Type B pancreatic cell (in vitro differentiated cells): ENCODE measurements at places on chromosomes 4 and X.

- DNase-seq = no peak
Observed at GRCh38 chr4:128450326-128451120, 162.9 kb upstream of the PGRMC2 start.

- DNase-seq = no peak
Observed at GRCh38 chr4:19659101-19659500, 592.6 kb upstream of the SLIT2 start.

GRCh38 chrX:55240788-55241340, 20.7 kb downstream of the PAGE5 start:
- no peak for DNase-seq

- DNase-seq = no peak
Observed at GRCh38 chrX:12866451-12867377, at the start of gene TLR7. TSS of gene TLR7 (plus strand) at chrX:12867072. CDS start at chrX:12867579, 507 bp downstream.

DNA sequence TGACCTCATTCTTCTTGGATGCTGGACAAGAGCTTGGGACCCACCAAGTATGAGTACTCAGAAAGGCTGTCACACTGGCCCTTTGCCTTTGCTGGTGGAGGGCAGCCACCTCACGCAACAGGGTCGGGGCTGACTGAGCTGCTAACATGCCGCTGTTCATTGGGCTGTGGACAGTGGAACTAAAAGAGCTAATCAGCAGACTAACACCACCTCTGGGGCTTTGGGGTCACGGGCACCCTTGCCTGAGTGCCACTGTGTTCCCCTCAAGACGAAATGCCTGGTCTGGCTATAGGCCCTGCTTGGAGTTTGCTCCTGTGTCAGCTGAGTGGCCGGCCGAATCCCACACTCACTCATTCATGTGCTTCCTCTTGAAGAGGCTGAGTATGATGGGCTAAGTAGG, 559.6 kb downstream of the SPRY1 start:
- no peak for DNase-seq

DNA sequence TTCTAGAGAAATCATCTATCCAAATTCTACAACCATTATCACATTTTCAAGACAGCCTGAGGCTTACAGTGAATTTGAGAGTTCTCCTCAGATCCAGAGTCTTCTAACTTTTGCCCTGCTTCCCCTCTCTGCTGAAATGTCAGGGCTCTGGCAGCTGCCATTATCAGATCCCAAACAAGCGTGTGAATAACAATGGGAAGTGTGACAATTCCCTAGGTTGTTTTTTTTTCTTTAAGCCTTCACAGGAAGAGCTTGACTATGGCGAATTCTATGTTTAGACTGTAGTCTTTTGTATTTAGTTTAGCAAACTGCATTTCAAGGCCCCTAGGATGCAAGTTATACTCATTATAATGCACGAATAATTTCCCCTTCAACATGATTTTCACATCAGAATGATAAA, 61.3 kb upstream of the KDR start:
- DNase-seq = no peak

DNA sequence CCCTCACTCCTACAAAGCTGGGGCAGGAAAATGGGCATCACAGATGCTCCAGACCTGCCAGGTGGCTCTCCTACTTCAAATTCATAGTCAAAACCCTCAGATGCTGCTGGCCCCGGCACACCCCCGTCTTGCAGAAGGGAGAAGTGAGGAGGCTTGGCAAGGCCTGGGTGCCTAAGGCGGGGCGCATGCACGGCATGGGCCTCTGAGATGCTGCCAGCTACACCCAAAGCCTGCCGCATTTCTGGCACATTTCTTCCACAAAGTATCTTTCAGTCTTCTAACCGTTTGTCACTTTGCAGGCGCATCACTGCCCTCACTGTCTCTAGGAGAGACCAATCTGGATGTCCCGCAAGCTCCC, 19.6 kb downstream of the WDR1 start:
- DNase-seq = no peak

DNA sequence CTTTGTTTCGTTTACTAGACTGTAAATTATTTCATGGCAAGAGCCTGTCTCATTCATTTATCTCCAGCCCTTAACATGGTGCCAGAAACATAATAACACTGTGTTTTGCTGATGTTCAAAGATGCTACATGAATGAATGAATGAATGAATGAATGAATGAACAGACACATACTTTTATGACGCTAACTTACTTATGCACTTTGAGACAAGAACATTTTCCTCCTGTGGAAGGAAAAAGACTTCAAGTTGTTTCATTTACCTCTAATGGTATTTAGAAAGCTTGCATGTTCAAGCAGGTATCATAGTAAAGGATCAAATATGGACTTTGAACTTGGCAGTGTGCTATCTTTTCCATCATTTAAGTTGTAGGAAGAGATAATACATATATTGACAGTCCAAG, 131.6 kb downstream of the GLRA2 start:
- no peak for DNase-seq

- DNase-seq = no peak
Observed at GRCh38 chr4:99447079-99447478, 11.9 kb upstream of the ADH7 start.

GRCh38 chr4:105414316-105414715, 59.5 kb downstream of the PPA2 start:
- no peak for DNase-seq

- DNase-seq = no peak
Observed at GRCh38 chrX:108090491-108091263, 665 bp downstream of the PSMD10 start.

DNA sequence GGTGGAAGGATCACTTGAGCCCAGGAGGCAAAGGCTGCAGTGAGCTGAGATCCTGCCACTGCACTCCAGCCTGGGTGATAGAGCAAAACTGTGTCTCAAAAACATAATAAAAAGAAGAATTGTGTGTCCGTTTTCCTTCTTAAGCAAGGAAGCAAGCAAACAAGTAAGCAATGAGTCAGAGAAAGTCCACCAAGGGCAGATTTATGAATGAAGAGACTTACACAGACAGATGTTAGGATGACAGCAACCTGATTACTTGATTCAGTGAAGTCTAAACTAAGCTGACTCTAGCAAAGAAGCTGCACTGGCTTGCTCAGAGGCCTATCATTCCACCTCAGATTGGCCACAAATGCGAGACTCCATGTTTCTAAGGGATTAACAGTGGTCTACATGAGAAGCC, 34.1 kb upstream of the SCML1 start:
- no peak for DNase-seq

DNA sequence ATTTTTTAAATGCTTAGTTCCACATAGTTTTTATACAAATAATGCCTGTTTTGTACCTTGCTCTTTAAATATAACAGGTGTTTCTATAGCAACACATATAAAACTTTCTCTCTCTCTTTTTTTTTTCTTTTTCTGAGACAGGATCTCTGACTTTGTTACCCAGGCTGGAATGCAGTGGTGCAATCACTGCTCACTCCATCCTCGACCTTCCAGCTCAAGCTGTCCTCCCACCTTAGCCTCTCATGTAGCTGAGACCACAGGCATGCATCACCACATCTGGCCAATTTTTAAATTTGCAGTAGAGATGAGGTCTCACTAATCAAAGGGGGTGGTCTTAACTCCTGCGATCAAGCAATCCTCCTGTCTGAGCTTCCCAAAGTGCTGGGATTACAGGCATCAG, 18.3 kb upstream of the SULT1E1 start:
- DNase-seq = no peak

- DNase-seq = no peak
Observed at GRCh38 chr4:69920874-69921273, 10.0 kb upstream of the CSN1S1 start.

GRCh38 chrX:29155286-29155685, 568.0 kb downstream of the IL1RAPL1 start:
- DNase-seq = no peak

- no peak for DNase-seq
Observed at GRCh38 chr4:101037249-101037648, 310.1 kb downstream of the PPP3CA start.

- DNase-seq = no peak
Observed at GRCh38 chr4:185880571-185880970, 68.6 kb upstream of the SORBS2 start.

DNA sequence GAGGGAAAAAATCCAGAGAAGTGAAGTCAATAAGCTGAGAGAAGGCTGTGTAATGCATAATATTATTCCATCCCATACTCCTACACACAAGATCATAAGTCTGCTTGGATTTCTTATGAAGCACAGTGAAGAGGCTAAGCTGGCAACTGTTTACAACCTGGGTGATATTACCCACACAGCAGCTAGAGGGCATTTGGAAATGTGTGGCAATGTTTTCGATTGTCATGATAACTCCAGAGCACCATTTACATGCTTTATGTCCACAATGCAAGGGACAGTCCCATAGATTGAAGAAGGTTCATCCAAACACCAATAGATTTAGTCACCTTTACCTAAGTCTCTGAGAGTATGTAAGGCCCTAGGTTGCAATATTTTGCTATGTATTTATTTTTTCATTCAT, 412.2 kb downstream of the PPP3CA start:
- DNase-seq = no peak

DNA sequence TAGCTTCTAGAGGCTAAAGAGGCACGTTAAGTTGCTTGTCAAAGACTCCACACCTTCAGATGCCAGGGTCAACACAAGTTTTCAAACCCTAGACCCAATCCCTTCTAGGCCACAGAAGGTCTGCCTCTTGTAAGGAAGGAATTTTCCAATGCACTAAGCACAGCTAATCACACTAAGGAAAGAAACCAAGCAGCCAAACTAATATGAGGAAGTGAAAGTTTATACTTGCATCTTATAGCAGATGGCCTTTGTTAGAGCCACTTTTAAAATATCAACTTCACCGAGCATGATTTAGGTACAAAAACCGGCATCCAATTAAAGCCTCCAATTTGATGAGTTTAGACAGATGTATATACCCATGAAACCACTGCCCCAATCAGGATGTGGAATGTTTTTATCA, 9.9 kb downstream of the FHL1 start:
- DNase-seq = no peak

DNA sequence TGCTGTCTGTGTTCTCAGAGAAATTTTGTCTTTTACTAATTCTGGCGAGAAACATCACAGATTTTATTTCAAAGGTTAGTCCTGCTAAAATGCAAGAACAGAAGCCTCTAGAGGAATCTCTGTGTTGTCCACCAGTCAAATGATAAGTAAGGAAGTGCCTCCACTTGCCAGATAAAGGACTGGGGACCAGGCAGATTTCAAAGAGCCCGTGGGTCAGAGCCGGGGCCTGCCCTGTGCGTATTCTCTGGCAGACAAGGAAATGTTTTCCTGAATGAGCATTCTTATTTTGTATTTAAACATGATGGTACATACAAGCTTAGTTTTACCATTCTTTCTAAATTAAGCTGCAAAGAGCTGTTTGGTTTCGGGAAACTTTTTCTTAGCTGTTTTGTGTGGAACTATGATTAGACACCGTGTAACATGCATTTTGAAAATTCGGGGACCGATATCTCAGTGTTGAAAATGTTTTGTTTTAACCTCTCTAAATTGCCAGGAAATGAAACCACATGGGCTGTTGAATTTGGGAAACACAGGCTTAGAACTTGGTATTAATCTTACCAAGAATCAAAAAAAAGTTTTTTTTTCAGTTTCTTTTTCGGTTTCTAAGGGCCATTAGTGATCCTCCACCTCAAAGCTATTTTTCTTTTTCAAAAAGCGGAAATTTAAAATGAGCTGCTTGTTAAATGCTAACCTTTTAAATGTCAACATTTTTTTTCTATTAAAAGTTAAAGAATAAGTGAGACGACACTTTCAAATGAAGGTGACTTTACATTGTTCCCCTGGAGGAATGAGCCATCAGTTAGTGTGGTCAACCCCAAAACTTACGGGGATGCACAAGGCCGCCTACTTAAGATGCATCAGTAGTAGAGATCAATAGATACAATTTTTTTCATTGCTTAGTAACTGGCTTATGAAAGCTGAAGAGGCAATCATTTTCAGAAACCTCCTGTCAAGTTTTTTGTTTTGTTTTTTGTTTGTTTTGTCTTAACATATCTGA, 89.6 kb upstream of the MTM1 start:
- no peak for DNase-seq

DNA sequence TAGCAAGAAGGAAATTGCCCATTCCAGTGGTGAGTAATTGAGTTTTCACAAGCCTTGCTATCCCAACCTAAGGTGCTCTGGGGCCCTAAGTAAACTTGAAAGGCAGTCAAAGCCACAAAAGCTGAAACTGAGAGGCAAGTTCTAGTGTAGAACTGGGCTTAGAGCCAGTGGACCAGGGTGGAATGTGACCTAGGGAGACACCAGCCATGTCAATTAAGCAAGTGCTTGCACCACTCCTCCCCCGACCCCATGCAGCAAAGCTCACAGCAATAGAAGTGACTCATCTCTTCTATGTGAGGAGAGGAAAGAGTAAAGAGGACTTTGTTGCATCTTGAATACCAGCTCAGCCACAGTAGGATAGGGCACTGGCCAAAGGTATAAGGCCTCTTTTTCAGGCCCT, 486.1 kb upstream of the POU3F4 start:
- DNase-seq = no peak

- no peak for DNase-seq
Observed at GRCh38 chr4:24956763-24957162, 43.9 kb upstream of the CCDC149 start.

DNA sequence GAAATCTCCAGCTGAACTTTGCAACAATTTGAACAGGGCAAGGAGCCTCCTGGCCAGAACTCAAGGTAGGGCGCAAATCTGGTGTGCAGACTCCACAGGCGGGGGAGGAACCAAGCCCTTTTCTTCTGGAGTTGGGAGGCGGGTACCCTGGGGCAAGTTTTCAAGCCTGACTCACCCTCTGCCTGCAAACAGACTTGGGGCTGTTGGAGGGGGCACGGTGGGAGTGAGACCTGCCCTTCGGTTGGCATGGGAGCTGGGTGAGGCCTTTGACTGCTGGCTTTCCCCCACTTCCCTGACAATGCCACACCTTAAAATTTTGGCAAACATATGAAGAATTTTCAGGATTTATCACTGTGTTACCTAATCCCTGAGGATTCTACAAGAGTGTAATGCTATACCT, 709.8 kb upstream of the DIAPH2 start:
- no peak for DNase-seq

DNA sequence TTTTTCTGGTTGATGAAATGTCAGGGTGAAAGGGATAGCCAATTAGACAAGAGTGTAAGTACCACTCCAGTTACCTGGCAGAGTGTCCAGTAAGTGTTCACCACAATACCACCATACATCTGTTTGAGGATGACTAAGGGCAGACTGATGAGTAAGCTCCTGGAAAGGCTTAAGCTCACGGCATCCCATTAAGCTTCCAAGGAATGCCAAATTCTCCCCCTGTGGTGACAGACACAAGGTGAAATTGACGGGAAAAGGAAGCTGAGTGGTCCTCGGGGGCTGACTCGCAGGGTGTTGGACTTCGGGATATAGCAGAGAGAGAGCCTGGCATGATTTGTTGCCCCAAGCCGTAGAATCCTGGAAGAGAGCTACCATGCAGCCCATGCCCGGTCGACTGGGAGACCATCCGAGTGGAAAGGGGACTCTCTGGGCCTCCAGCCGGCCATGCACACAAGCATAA, 7.6 kb upstream of the BST1 start:
- DNase-seq = no peak
